ENCODE measurements at places on chromosomes 16 and 17.

GRCh38 chr16:66599726-66600125 lies 4.8 kb upstream of the CMTM3 start:
- no peak for DNase-seq

- DNase-seq = peak; percentile 31
Measured at GRCh38 chr16:85998171-85998867, 99.4 kb downstream of the IRF8 start.

DNA sequence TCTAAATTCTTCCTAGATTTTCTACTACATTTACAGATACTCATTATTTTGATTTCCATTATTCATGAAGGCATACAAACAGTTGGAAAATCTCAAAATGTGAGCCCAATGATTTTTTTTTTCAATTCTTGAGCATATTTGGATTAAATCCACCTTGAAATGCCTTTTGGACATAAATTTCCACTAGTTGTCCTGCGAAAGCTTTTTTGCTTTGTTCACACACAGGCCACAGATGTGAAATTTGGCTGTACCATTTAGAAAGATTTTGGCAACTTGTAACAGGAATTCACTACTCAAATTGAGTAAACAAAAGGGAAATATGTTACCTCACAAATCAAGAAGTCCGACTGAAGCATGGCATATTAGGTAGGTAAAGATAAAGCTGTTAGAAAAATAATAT lies 1631.0 kb downstream of the CDH8 start:
- DNase-seq = no peak

GRCh38 chr16:10834130-10834529 lies 15.5 kb upstream of the TVP23A start:
- no peak for DNase-seq

- DNase-seq = no peak
Measured at GRCh38 chr16:10751291-10751697, 7.7 kb downstream of the NUBP1 start.

- no peak for DNase-seq
Measured at GRCh38 chr16:49355933-49356665, 17.5 kb upstream of the C16orf78 start.

DNA sequence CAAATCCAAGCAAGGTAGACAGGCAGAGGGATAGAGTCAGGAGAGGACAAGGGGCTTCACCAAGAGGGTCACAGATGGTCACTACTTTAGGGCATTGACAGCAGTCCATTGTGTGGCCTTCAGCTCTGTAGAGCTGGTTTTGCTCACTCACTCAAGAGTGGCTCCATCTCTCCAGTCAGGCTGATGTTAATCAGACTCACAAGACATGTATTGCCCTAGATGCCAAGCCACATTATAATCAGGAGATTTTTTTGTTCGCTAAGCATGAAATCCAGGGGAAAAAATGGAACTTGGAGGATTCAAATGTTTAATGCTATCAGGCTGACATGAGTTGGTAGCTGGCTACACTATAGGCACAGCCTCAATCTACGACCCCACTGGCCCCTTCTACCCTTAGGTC lies 32.5 kb downstream of the CD300LF start:
- no peak for DNase-seq

DNA sequence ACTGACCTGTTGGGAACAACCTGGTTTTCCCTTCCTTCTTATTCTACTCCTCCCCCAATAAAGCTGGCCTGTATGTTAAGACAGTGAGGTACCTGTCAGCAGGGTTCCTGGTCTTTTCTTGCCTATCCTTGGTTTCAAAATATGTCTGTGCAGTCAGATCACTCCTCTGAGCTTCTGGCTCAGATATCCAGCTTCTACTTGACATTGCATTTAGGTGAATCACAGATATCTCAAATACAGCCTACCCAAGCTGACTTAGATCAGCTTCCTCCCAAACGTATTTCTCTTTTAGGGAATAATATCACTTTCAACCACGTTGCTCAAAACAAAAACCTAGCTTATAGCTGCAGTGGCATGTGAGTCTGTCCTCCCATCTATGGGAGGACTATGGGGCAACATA lies 48.7 kb downstream of the TEX14 start:
- no peak for DNase-seq

GRCh38 chr16:4936181-4936990 lies 562 bp downstream of the PPL start:
- DNase-seq = peak; percentile 41

- no peak for DNase-seq
Measured at GRCh38 chr17:6455321-6455705, 11.1 kb downstream of the PIMREG start.

DNA sequence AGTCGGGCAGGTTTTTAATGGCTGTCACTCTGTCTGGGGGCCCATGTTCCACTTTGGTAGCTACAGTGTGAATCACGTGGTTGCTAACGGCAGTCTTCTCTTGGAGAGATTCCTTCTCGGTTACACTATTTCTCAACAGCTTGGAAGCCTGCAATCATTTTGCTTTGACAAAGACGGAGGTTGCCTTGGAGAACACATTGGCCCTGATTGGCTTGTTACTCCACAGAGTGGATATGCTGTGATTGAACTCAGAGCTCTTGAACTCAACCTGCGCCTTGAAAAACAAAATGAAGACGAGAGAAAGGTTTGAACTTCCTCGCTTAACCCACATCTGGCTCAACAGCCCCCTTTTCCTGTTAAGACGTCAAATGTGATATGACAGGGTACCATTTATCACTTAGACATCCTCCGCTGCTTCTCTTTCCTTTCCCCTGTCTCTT lies 218.9 kb downstream of the MAF start:
- DNase-seq = no peak

DNA sequence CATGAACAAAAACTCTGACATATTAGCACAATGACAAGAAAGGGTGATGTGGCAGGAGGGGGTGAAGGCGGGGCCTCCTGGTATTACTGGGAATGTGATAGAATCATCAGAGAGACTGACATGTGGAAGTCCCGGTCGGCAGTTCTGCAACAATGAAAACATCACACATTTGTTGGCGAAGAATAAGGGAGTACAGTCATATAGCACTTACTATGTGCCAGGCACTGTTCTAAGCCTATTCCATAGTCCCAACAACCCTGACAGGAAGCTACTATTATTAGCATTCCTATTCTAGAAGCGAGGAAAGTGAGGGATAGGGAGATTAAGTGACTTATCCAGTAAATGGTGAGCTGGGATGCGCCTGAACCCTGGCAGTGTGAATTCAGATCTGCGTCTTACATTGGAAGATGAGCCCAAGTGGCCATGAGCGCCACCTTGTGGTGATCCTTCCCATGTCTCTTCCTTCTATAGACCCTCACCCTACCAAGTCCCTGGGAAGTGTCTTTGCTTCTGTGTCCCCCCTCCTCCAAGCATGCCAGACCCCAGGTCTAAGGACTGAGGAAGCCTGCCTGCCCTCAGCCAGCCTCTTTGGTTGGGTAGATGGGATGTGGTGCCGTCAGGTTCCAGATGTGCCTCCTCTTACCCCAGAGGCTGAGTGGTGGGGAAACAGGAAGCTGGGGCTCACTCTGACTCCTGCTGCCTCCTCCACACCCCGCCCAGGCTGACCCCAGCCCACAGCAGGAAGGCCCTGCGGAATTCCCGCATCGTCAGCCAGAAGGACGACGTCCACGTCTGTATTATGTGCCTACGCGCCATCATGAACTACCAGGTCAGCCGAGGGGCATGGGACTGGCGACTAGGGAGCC lies 14.0 kb downstream of the FMNL1 start:
- DNase-seq = no peak

GRCh38 chr17:76840443-76840767 lies 27.8 kb upstream of the MGAT5B start:
- no peak for DNase-seq

GRCh38 chr17:76569607-76570279 lies 15.9 kb downstream of the ST6GALNAC2 start:
- no peak for DNase-seq

- no peak for DNase-seq
Measured at GRCh38 chr17:74631468-74632450, 8.2 kb upstream of the CD300E start.

- DNase-seq = no peak
Measured at GRCh38 chr16:1642148-1642547, 30.0 kb downstream of the CRAMP1 start.

- DNase-seq = no peak
Measured at GRCh38 chr17:58183514-58183913, 9.0 kb upstream of the EPX start.

GRCh38 chr16:20879175-20880040 lies 20.8 kb downstream of the DCUN1D3 start:
- DNase-seq = no peak

- DNase-seq = no peak
Measured at GRCh38 chr17:17824119-17824782, 12.5 kb downstream of the SREBF1 start.

GRCh38 chr17:40452216-40452787 lies 9.1 kb downstream of the IGFBP4 start:
- no peak for DNase-seq

GRCh38 chr17:70787721-70788300 lies 618.5 kb downstream of the KCNJ2 start:
- DNase-seq = no peak

DNA sequence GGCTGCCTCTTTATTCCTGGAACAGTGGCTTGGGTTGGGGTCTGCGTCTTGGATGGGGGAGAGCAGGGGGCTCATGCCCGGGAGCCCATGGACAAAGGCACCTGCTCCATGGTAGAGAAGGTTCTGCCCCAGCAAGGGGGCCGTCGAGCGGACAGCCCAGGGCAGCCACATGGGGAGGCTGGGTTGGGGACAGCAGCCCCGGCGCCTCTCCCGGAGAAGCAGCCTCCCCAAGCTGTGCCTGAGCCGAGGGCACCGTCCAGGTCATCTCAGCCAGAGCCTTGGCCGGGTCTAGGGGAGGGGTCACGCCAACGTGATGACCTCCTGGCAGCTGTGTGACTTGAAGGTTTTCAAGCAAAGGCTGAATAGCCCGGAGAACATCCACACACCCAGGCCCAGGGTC lies 32.9 kb upstream of the GNG13 start:
- no peak for DNase-seq

- DNase-seq = no peak
Measured at GRCh38 chr16:10827691-10828341, 9.2 kb upstream of the TVP23A start.

DNA sequence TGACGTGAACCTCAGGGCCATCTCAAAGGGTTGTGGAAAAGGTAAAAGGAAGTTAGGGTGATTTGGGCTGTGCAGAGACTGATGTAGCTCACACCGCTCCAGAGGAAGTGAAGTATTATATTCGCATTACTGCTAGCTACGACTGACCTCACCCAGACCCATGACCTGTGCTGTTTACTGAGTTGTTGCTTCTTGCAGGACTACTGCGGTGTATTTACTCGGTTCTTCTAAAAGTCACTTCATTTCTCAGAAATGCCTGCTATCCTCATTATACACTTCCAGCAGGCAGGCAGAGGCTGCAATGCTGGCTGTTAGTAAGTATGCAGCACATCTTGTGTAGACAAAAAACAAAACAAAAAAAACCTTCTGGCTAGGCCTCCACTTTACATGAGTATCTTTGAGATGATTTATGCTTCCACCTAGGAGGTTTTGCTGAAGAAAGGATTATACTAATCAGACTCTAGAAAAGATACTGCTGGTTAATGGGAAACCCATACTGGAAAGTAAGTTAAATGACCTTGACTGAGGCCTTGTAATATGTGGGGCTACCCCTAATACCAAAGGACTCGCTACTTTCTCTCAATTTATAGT lies 76.0 kb downstream of the CREBBP start:
- DNase-seq = no peak

DNA sequence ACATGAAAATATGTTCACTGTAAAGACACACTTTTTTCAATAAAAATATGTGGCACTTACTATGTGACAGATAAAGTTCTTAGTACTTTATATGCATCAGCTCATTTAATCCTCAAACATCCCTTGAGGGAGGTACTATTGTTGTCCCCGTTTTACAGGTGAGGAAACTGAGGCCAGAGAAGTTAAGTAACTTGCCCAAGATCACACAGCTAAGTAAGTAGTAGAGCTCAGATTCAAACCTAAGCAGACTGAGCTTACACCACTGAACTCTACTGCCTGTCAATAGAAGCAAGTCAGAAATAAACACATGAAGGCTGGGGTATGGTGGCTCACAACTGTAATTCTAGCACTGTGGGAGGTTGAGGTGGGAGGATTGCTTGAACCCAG lies 13.9 kb downstream of the CDH3 start:
- DNase-seq = no peak

DNA sequence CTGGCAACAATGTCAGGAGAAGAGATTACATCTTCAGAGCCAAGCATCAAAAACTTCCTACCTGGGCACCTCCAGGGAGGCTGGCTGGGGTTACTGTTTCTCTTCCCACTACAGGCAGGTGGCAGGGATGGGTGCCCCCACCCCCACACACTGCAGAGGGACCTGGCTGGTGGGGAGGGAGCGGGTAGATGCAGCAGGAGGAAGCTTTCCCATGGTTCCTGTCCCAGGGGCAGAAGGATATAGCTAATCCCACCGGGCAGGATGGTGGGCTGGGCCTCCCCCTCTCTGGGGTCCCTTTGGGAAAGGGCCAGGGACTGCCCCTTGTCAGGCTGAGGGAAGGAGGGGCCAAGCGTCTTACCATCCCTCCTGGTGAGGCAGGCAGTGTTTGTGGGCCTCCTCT lies 16.7 kb upstream of the MTMR4 start:
- no peak for DNase-seq

DNA sequence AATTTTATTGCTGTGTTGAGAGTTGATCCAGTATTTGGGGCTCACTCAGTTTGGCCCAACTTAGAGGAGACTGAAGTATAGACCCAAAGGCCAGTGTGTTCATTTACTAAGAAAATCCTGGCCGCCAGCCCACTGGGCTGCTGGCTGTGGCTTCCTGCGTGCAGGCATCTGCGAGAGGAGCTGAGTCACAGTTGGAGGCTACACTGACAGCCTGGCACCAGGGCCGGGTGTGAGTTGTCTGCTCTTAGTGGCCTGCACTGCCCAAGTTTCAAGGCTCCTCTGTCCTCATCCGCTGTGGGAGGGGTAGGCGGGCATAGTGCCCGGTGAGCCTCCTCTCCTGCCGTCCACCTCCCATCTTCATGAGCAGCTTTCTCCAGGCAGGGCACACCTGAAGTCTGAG lies 54.2 kb downstream of the PLD6 start:
- DNase-seq = no peak

DNA sequence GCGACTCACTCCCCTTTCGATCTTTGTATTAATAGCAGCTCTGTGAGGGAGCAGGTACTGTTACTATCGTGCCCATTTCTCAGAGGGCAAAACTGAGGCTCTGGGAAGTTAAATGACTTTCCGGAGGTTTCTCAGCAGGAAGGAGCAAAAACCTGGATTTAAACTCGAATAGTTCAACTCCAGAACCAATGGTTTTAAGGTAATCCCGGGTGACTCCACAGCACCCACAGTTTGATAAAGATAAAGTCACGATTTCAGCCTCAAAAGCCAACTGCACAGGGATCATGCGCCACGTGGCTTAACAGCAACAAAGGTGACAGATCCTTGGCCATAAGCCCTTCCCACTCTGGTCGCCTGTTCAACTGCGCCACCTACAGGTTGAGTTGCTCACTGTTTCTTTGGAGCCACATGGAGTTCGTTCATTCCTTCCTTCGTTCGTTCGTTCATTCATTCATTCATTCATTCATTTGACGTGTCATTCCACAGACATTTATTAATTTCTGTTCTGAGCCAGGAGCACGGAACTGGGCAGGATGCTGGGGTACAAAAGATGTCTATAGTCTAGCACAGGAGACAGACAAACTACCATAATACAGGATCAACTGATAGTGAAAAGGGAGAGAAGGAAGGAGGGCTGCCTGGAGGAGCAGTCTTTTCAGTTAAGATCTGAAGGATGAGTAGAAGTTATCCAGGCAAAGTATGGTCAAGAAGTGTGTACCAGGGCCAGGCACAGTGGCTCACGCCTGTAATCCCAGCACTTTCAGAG lies 134.8 kb downstream of the HS3ST2 start:
- DNase-seq = no peak

- DNase-seq = no peak
Measured at GRCh38 chr17:12973496-12974004, 44.3 kb downstream of the ELAC2 start.
